Progenitor cell of endocrine pancreas (in vitro differentiated cells): ENCODE measurements at places on chromosomes 7 and 10. TPM values are rescaled to one million over a fixed set of nuclear protein-coding genes. Genes with fewer than 3 reads are reported as not detected.
A peak's percentile ranks its signal among the peaks of the same experiment; 100 is the strongest.

GRCh38 chr10:80154978-80155695, 22.6 kb downstream of the PLAC9 start:
- no peaks in the 10 kb centered on the region for H3K4me1 ChIP-seq
- DNase-seq, result no peak
- H3K27ac ChIP-seq, result no peak overlapping the region
- H3K27me3 ChIP-seq, result no peaks in the 10 kb centered on the region
- H3K36me3 ChIP-seq, result peaks cover 24% of the 10 kb centered on the region

GRCh38 chr7:16086743-16087142, 334.6 kb downstream of the CRPPA start:
- no peak overlapping the region for H3K27ac ChIP-seq
- H3K4me3 ChIP-seq, result no peak overlapping the region
- DNase-seq, result no peak
- H3K4me1 ChIP-seq, result peaks cover 1% of the 10 kb centered on the region
- no peaks in the 10 kb centered on the region for H3K27me3 ChIP-seq

DNA sequence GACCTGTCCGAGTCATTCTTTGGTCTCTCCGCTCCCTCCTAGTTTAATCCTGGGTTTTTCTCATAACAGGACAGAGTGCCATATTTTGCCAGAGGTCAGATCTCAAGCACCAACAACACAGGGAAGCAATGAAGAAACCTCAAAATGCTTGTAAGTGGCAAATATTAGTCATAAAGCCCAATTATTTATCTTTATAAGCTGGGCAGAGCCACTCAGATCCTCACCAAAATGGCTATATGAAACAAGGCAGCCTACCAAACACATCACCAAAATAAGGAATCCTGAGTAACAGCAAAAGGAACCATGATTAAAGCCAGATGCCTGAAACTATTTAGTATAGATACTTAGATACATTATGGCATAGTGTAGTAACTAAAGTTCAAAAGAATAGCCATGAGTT, 4.7 kb downstream of the ECD start:
- H3K36me3 ChIP-seq, result peaks cover 24% of the 10 kb centered on the region
- no peak overlapping the region for H3K27ac ChIP-seq

DNA sequence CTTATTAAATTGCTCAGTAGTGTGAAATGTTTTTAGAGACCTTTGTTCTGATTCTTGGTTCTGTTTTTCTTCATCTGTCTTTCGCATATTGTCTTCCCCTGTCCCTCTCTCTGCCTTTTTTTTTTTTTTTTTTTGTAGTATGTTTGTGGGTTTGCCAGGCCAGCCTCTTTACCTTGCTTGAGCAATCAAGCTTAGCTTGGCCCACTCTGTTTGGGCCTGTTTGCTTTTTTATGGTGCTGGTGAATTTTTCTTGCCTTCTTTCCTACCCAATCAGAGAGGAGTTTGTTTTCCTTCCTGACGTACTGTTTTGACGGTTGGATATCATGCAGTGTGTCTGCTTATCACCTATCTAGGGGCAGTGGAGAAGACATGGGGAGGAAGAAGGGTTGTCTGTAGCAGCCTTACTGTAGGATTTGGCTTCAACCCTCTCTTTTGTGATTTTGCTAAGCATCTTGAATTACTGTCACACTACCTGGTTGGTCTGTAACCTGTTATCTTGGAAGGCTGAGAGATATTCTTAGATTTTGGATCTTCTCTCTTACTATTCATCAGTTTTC, 64.0 kb downstream of the BBS9 start:
- DNase-seq, result no peak
- no peaks in the 10 kb centered on the region for H3K27me3 ChIP-seq
- no peak overlapping the region for H3K27ac ChIP-seq
- H3K4me1 ChIP-seq, result peaks cover 11% of the 10 kb centered on the region
- no peak overlapping the region for H3K4me3 ChIP-seq

DNA sequence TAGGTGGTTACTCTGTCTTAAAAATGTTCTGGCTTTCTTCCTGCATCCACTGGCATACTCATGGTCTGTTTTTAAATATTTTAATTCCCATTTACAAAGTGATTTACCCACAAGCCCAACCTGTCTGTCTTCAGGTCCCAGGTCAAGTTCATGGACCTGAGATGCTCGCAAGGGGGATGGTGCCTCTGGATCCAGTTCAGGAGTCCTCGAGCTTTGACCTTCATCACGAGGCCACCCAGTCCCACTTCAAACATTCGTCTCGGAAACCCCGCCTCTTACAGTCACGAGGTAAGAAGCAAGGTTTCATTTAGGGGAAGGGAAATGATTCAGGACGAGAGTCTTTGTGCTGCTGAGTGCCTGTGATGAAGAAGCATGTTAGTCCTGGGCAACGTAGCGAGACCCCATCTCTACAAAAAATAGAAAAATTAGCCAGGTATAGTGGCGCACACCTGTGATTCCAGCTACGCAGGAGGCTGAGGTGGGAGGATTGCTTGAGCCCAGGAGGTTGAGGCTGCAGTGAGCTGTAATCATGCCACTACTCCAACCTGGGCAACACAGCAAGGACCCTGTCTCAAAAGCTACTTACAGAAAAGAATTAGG, 8.7 kb downstream of the ZKSCAN1 start:
- H3K27me3 ChIP-seq, result no peaks in the 10 kb centered on the region
- H3K27ac ChIP-seq, result no peak overlapping the region
- H3K36me3 ChIP-seq, result peaks cover 26% of the 10 kb centered on the region
- DNase-seq, result no peak
- no peak overlapping the region for H3K4me3 ChIP-seq

DNA sequence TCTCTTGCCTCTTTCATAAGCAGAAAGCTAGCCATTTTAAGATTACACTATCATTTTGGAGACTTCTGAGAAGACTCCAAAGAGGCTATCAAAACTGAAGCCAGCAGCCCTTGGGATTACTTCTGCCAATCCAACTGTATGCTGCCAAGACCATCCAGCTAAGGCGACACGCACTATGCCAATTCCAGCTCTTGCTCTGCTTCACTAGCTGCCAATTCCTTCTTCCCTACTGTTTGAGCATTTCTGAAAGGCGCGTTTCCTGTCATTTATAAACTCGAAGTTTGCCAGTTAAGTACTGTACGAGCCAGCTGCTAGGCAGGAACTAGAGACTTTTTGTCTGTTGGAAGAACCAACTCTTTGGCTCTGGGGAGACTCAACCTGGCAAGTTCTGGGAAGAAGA, 36.5 kb downstream of the MALSU1 start:
- peaks cover 55% of the 10 kb centered on the region for H3K36me3 ChIP-seq
- no peak for DNase-seq
- no peak overlapping the region for H3K4me3 ChIP-seq
- H3K27ac ChIP-seq, result no peak overlapping the region

GRCh38 chr7:151512353-151512752, 7.3 kb downstream of the RHEB start:
- DNase-seq, result no peak
- H3K4me1 ChIP-seq, result peaks cover 21% of the 10 kb centered on the region
- no peak overlapping the region for H3K4me3 ChIP-seq
- peaks cover 6% of the 10 kb centered on the region for H3K36me3 ChIP-seq
- no peaks in the 10 kb centered on the region for H3K27me3 ChIP-seq
- peak overlapping the region; percentile 18 for H3K27ac ChIP-seq

GRCh38 chr7:77235276-77235675, 35.7 kb upstream of the FGL2 start:
- H3K27me3 ChIP-seq, result no peaks in the 10 kb centered on the region
- no peak for DNase-seq
- no peak overlapping the region for H3K27ac ChIP-seq
- peaks cover 4% of the 10 kb centered on the region for H3K36me3 ChIP-seq
- no peak overlapping the region for H3K4me3 ChIP-seq
- H3K4me1 ChIP-seq, result no peaks in the 10 kb centered on the region

- H3K4me3 ChIP-seq, result no peak overlapping the region
- H3K27ac ChIP-seq, result peak overlapping the region; percentile 74
- no peak for DNase-seq
- H3K27me3 ChIP-seq, result peaks cover 93% of the 10 kb centered on the region
- no peaks in the 10 kb centered on the region for H3K36me3 ChIP-seq
- H3K4me1 ChIP-seq, result peaks cover 3% of the 10 kb centered on the region
Observed at GRCh38 chr10:117166418-117167345, 28.6 kb upstream of the VAX1 start.

DNA sequence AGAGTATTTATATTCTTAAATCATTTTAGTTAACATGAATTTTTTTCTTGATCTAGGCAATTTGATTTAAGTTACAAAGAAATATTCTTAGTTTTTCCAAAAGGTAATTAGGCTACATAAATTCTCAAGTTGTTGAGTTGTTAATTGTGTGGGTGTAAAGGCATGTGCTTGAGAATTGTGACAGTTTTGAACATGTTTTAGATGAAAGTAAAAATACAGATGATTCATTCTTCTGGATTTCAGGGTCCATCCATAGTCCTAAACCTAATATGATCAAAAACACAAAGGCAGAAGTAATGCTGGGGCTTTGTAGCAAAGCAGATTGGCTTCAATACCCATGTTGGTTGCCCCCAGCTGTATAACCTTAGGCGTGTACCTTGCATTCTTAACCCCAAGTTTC, 127.9 kb downstream of the CPED1 start:
- H3K4me1 ChIP-seq, result no peaks in the 10 kb centered on the region
- H3K4me3 ChIP-seq, result no peak overlapping the region
- DNase-seq, result no peak
- no peaks in the 10 kb centered on the region for H3K36me3 ChIP-seq
- no peak overlapping the region for H3K27ac ChIP-seq
- no peaks in the 10 kb centered on the region for H3K27me3 ChIP-seq

DNA sequence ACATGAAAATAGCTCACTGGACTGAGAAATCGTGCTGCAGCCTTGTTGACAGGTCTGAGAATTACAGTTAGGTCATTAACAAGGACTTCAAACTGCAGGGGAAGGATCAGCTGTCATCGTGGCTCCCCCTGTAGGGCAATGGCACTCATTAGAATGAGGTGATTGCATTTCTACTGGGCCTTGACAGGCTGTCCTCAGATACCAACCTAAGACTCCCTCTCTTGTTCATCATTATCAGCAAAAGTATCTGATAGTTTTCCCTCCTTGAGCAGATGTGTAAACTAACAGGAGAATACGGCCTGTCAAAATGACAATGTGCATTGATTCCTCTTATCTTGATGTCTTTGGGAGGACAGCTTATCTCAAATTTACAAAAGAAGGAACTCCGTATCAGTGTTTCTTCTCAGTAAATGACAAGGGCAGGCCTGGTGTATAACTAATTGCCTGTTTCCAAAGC, 648.5 kb upstream of the LRRN3 start:
- peaks cover 5% of the 10 kb centered on the region for H3K4me1 ChIP-seq
- no peaks in the 10 kb centered on the region for H3K27me3 ChIP-seq
- no peak overlapping the region for H3K4me3 ChIP-seq
- peaks cover 5% of the 10 kb centered on the region for H3K36me3 ChIP-seq
- DNase-seq, result no peak

DNA sequence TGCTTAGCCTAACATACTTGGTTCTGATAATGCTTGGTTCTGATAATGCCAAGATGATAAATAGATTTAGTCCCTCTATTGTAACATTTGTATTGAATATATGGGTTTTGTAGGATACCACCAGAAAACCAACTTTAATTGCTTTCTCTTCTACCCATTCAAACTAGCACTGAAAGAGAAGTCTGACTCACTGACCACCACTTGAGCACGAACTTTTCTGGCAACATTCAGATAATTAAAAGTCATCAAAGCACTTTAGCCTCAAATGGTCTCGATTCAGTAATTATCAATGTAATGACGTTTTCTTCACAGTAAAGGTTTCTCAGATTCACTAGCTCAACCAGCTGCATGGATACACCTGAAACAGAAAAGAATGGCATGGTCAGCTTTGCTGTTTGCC, 63.0 kb downstream of the HDAC9 start:
- H3K36me3 ChIP-seq, result no peaks in the 10 kb centered on the region
- H3K4me3 ChIP-seq, result no peak overlapping the region
- no peak overlapping the region for H3K27ac ChIP-seq
- no peak for DNase-seq
- no peaks in the 10 kb centered on the region for H3K27me3 ChIP-seq

DNA sequence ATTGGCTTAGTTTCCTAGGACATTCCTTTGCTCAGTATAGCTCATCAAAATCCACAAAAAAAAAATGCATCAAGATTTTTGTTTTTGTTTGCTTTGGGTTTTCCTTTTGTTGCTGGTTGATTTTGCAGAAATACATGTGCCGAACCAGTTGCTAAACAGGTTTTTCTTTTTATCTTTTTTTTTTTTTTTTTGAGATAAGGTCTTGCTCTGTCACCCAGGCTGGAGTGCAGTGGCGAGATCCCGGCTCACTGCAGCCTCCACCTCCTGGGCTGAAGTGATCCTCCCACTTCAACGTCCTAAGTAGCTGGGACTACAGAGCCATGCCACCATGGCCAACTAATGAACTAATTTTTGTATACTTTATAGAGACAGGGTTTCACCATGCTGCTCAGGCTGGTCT, 8.3 kb downstream of the CSTF2T start:
- peak overlapping the region; percentile 64 for H3K27ac ChIP-seq
- peaks cover 11% of the 10 kb centered on the region for H3K4me1 ChIP-seq
- H3K27me3 ChIP-seq, result no peaks in the 10 kb centered on the region
- no peak overlapping the region for H3K4me3 ChIP-seq
- no peaks in the 10 kb centered on the region for H3K36me3 ChIP-seq
- DNase-seq, result no peak

GRCh38 chr10:25914776-25915175, 19.3 kb upstream of the MYO3A start:
- peaks cover 1% of the 10 kb centered on the region for H3K4me1 ChIP-seq
- no peak for DNase-seq
- no peaks in the 10 kb centered on the region for H3K27me3 ChIP-seq
- peaks cover 1% of the 10 kb centered on the region for H3K36me3 ChIP-seq

The NEURL1 gene
- 17.6 and 21.5 TPM in 2 replicates for total RNA-seq

The ADAMTS14 gene
- total RNA-seq, result 0.05 TPM in 1 of 2 replicates, not detected in the other

The NCAPG2 gene
- total RNA-seq, result 28.3 and 33.6 TPM in 2 replicates

The CALY gene
- 2.3 and 2.5 TPM in 2 replicates for total RNA-seq

The C10orf88 gene
- total RNA-seq, result 13.5 and 14.7 TPM in 2 replicates

The ASB4 gene
- 0.27 TPM in 1 of 2 replicates, not detected in the other for total RNA-seq
